ENCODE measurements at places on chromosomes 6 and 20. TPM values are rescaled to one million over a fixed set of nuclear protein-coding genes. Genes with fewer than 3 reads are reported as not detected.

NMBR gene
- total RNA-seq = 0.28 TPM

PLEKHG1 gene
- 1.5 TPM for total RNA-seq

ULBP3 gene
- 16.7 TPM for total RNA-seq

ZNF335 gene
- total RNA-seq = 10.9 TPM

VSX1 gene
- total RNA-seq = not detected

EEF1A2 gene
- total RNA-seq = 0.38 TPM

AVP gene
- not detected for total RNA-seq

IMPG1 gene
- not detected for total RNA-seq

LCA5 gene
- 7.9 TPM for total RNA-seq

TAF4 gene
- total RNA-seq = 2.7 TPM

HELZ2 gene
- total RNA-seq = 32.1 TPM

IPCEF1 gene
- not detected for total RNA-seq

CAPN11 gene
- under 0.01 TPM for total RNA-seq

MYBL2 gene
- total RNA-seq = 20.1 TPM

SUMO4 gene
- total RNA-seq = 0.58 TPM

DPM1 gene
- total RNA-seq = 89.0 TPM

CST5 gene
- total RNA-seq = not detected

ECT2L gene
- total RNA-seq = not detected

CDSN gene
- total RNA-seq = not detected

RFX6 gene
- total RNA-seq = not detected

BPIFB4 gene
- not detected for total RNA-seq

ZBTB9 gene
- total RNA-seq = 7.1 TPM

AARS2 gene
- 19.7 TPM for total RNA-seq

CD24 gene
- 12.3 TPM for total RNA-seq

ZNF184 gene
- 6.9 TPM for total RNA-seq

THBD gene
- total RNA-seq = 18.0 TPM

APCDD1L gene
- total RNA-seq = 7.3 TPM

CYP39A1 gene
- under 0.01 TPM for total RNA-seq

CCR6 gene
- total RNA-seq = not detected

LINC00237 gene
- not detected for total RNA-seq

C20orf204 gene
- 0.77 TPM for total RNA-seq

PRDM1 gene
- total RNA-seq = 0.58 TPM

EYS gene
- under 0.01 TPM for total RNA-seq

MYL9 gene
- 19.7 TPM for total RNA-seq

NKAIN2 gene
- not detected for total RNA-seq

GPR6 gene
- total RNA-seq = not detected

SMLR1 gene
- 0.19 TPM for total RNA-seq

TRAPPC3L gene
- under 0.01 TPM for total RNA-seq

LAMP5 gene
- total RNA-seq = 0.19 TPM

AGER gene
- total RNA-seq = 0.58 TPM

SLC35B3 gene
- total RNA-seq = 19.7 TPM

PHIP gene
- 20.9 TPM for total RNA-seq

BACH2 gene
- under 0.01 TPM for total RNA-seq

SLC4A11 gene
- 0.38 TPM for total RNA-seq

CPXM1 gene
- 0.28 TPM for total RNA-seq

PHACTR1 gene
- total RNA-seq = 0.19 TPM

RAET1L gene
- total RNA-seq = not detected

SMAP1 gene
- total RNA-seq = 17.8 TPM

SLC17A1 gene
- total RNA-seq = not detected
